ENCODE measurements at places on chromosomes 2 and 18.

- no peak for DNase-seq
These were observed 36.2 kb downstream of the CAPN13 start for GRCh38 chr2:30770816-30771576.

DNA sequence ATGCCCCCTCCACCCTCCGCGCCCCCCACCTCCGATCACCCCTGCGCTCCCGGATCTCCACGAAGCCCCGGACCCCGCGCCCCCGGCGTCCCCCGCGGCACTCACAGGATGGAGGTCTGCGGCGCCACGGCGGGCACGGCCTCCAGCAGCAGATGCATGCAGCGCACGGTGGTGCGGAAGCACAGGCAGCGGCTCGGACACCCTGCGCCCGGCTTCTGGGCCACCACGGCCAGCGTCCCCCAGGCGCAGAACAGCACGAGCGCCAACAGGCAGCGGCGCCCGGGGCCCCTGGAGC is 217 bp downstream of the PXDN start:
- DNase-seq, result no peak

GRCh38 chr18:58064406-58064998 is 20.5 kb downstream of the NEDD4L start:
- no peak for DNase-seq

DNA sequence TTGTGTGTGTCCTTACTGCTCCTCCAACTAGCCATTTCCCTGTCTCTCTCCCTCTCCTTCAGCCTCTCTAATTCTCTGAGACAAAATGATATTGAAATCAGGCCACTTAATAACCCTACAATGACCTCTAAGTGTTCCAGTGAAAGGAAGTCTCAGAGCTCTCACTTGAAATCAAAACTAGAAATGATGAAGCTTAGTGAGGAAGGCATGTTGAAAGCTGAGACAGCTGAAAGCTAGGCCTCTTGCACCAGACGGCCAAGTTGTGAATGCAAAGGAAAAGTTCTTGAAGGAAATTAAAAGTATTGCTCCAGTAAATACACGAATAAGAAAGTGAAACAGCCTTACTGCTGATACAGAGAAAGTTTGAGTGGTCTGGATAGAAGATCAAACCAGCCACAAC is 72.9 kb downstream of the PRKCE start:
- no peak for DNase-seq

GRCh38 chr2:23019476-23019875 is 365.5 kb upstream of the KLHL29 start:
- peak; percentile 53 for DNase-seq

DNA sequence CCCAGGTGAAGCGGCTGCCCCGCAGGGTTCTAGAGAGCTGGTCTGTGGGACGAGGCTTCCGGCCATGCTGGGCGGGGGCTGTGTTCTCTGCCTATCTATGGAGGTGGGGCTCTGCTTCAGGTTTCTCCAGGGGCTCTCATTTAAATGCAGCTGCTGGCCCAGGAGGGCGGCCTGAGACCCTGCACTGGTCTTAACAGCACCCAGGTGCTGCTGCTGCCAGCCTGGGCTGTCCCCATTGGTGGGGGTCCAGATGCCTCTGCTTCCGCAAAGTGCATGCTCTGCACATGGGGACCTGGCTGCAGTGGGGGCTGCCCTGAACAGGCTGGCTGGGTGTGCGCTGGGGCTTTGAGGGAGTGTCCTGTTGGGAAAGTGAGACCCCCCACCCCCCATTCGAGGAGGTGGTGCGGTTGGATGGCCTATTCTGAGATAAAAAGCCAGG is 29.7 kb upstream of the ALLC start:
- DNase-seq, result no peak

- no peak for DNase-seq
These were observed 11.9 kb upstream of the IGFBP2 start for GRCh38 chr2:216621292-216621691.

DNA sequence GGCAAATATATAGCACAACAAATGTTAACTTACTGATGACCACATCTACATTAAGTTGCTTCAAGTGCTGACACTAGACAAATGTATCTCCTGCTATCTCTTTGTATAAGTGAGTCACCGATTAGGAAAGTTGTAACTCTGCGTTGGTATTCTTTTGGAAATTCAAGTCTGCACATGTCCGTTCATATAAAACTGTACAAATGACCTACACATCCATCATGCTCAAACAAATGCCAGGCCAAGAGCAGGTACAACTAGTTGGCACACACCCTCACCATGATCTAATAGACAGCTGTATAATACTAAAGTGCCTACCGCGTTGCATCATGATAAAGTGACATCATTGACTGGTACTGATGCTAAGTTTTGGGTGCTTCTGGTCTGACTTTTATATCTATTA is 141.1 kb downstream of the RBMS1 start:
- no peak for DNase-seq

Data from ELF-1 (cell line).